ENCODE measurements at places on chromosomes 7 and 10.
A peak's percentile ranks its signal among the peaks of the same experiment; 100 is the strongest.

DNA sequence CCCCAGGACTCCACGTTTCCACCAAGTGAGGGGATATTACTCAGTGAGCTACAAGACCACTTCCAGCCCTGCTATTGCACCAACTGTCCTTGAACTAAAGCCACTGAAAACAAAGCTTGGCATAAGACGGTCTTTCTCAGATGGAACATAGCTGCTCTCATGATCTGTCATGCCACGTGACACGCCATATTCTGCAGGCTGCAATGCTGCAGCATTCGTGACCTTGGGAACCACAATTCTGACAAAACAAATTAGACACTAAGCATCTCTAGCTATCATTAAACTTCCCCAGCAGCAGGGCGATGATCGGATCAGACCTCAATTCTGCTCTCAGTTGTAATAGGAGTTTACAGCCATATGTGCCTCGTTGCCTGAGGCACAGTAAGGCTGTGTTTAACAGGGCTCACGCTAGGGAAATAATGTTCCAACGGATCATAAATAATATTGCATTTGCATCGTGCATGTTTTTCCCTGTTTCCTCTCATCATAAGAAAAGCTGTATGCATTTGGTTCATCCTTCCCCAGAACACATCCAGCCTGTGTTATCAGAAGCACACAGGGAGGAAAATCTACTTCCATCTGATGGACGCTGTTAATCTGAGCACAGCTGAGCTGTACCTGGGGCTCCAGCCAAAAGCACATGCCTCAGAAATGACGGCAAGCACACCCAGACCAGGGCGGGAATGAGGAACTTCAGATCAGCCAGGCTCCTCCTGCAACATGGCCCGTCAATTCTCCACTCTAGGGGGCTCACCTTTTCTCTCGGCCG, 38.6 kb upstream of the CNPY1 start:
- DNase-seq = no peak

DNA sequence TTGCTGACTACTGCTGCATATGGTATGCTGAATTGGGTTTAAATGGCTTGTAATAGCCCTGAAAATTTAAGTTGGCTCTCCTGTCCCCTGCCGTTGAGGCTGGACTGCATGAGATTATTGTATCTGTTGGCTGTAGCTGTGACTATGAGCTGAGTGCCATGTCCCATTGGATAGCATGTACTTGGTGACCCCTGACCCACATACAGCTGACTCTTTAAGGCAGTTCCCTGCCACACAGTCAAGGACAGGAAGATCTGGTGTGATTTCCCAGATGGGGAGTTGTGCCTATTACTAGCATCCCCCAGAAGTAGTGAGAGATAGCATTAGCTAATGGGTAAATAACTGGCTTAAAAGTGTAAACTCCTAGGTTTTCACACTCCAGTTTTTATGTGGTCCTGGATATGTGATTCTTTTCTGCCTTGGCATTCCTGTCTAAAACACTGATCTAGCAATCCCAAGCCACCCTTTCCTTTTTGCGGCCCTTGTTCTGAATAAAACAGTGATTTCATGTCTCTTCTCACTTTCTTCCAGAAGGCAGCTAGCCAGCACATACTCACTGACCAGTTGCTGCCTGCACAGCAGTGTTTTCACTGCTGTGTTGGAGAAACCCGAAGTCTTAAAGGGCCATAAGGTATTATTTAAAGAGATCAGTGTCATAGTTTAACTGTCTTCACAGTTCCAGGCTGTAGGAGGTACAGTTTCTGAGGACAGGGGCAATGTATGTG, 35.9 kb downstream of the LRRC4 start:
- peak; percentile 24 for DNase-seq

DNA sequence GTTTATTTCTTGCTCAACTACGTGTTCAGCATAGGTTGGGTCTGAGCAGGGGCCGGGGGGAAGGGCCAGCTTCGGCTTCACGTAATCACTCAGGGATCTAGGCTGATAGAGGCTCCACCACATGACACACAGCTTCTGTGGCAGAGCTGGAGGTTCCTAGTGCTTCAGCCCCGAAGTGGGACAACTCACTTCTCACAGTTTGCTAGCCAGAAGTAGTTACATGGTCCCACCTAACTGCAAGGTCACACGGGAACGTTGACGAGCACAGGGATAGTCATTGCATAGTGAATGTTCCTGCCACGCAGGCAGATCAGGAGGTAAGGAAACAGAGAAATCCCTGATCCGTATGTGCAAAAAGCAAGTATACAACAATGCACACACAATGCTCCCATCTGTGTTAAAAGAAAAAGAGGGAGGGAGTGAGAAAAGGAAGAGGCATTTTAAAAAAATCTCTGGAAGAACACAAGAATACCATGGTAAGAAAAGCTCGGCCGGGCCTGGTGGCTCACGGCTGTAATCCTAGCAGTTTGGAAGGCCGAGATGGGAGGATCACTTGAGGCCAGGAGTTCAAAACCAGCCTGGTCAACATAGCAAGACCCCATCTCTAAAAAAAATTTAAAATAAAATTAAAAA, 16.9 kb downstream of the SMURF1 start:
- DNase-seq = no peak

- DNase-seq = no peak
Observed at GRCh38 chr10:21020545-21020944, 123.4 kb upstream of the NEBL start.

DNA sequence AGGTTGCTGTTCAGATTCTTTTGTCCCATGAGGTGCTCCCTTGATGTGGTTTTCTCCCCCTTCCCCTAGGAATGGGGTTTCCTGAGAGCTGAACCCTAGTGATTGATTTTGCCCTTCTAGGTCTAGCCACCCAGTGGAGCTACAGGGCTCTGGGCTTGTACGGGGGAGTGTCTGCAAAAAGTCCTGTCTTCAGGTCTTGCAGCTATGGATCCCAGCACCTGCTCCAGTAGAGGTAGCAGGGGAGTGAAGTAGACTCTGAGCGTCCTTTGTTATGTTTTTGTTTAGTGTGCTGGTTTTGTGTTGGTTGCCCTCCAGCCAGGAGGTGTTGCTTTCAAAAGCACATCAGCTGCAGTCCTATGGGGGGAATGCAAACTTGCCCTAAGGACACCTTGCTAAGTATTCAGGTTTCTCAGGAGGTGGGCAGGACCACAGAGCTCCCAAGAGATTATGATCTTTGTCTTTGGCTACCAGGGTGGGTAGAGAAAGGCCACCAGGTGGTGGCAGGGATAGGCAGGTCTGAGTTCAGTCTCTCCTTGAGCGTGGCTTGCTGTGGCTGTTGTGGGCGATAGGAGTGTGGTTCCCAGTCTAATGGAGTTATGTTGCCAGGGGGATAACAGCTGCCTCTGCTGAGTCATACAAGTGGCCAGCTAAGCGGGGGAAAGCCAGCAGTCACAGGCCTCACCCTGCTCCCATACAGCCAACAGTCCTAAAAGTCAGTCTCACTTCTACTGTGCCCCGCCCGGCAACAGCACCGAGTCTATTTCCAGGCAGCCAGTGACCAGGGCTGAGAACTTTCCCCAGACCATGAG, 92.4 kb upstream of the JCAD start:
- peak; percentile 57 for DNase-seq
